EH (cell line): ENCODE measurements at places on chromosomes 1 and 21.

- DNase-seq = no peak
These were observed 47.9 kb upstream of the C1orf115 start for GRCh38 chr1:220642285-220642684.

DNA sequence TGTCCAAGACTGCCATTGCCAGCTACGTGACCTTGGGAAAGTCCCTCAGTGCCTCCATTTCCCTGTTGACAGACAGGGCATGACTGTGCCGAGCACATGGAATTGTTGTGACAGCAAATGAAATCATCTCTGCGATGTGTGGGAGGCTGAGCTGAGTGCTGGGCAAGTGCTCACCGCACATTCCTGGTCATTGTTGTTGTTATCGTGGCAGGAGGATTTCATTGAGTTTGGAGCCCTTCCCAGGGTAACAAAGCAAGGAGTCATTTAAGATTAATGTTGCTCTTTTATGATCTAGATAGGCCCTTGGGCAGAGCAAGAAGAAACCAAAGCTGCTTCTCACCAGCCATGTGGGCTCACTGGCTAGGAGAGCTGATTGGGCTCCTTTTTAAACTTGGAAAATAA, 39.6 kb upstream of the ITPKB start:
- DNase-seq = peak; percentile 98

DNA sequence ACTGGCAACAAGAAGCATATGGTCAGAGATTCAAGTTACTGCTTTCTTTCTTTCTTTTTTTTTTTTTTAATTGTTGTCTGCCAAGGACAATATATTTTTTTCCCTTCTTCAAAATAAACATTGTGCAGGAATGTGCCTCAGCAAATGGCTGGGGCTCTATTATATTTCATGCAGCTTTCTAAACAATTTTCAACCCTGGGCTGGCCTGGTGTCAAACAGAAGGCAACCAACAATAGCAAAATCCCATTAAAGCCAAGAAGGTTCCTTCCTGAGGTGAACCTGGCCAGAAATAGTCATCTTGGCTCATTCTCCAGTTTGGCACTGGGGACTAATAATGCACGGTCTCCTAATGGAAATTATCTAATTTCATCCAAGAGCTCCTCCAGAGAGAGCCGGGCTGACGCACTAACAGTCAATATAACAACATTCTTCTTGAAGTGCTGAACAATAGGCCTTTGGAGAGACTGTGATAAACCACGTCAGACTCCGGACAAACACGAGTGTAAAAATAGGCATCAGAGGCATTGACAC, 35.7 kb upstream of the HLX start:
- DNase-seq = peak; percentile 20

DNA sequence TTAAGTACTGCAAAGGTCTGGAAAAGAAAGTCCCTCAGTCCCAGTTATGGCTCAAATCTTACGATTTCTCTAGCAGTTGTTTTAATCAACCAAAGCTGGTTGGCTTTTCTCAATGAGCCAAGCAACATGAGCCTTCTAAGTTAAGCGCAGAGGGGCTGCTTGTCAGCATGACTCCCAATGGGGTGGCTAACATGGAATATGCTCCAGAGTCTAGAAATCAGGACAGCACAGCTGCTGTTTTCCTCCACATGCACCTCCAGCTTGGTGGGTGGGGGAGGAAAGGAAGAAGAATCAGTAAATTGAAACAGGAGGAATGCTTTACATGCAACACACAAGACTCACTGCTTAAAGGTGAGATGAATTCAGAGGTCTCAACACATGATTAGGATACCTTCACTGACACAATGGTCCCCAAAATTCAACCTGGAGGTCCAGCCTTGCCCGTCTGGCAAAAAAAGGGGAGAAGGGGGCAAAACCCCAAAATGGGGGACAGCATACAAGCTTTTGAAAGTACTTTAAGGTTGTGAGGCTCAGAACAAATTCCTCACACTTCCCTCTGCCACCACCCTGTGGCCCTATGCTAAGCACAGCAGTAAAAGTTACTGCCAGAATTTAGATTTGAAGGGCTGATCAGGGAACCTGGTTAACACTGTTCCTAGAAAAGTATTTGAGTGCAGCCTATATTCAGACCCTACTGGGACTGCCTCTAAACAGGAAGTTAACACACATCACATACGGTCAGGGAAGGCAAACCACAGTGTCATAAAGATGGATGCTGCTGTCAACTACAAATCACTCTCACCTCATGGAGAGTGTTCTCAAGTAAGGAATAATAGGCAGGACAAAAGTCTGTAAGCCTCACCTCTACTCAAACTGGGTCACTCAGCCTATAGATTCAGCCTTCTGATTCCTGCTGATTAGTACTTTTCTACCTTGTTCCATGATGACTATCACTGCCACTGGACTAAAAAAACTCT, 2.6 kb downstream of the GATAD2B start:
- peak; percentile 59 for DNase-seq

- peak; percentile 23 for DNase-seq
These were observed 12.0 kb downstream of the TSHB start for GRCh38 chr1:115041654-115042053.

- DNase-seq = peak; percentile 25
These were observed 98.0 kb downstream of the KCNH1 start for GRCh38 chr1:211035821-211036380.

GRCh38 chr1:245108909-245109308, 45.9 kb upstream of the KIF26B start:
- DNase-seq = no peak

GRCh38 chr1:94806441-94806871, 13.7 kb upstream of the SLC44A3 start:
- DNase-seq = peak; percentile 46

DNA sequence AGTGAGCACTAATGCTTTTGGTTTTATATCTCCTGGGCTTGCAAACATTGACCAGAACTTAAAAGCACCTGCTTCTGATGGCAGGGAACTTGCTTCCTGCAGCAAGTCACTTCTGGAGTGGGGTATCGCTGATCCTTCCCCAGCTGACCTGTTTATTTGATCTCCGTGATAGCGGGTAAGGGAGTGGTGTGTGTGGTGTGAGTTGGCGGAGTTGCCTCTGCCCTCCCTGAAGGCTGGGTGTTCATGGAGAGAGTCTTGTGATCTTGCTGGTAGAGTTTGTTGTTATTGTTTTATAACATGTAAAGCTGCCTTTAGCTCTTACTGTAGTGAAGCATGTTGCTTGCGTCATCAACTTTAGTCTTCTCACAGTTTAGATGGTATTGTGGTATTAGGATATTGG, 3.9 kb downstream of the MFN2 start:
- no peak for DNase-seq

- DNase-seq = peak; percentile 53
These were observed 576.9 kb upstream of the B3GALT2 start for GRCh38 chr1:193763266-193763665.
